ENCODE measurements at places on chromosomes 12 and 14.
A peak's percentile ranks its signal among the peaks of the same experiment; 100 is the strongest.

- no peak overlapping the region for H3K27ac ChIP-seq
- H3K27me3 ChIP-seq, result no peaks in the 10 kb centered on the region
- H3K4me1 ChIP-seq, result no peaks in the 10 kb centered on the region
- H3K36me3 ChIP-seq, result no peaks in the 10 kb centered on the region
- no peak for DNase-seq
Measured at GRCh38 chr12:69309461-69309860, 38.7 kb upstream of the LYZ start.

GRCh38 chr14:33979613-33980276, 28.9 kb upstream of the EGLN3 start:
- no peak for DNase-seq
- H3K27ac ChIP-seq, result no peak overlapping the region
- H3K4me1 ChIP-seq, result no peaks in the 10 kb centered on the region
- H3K4me3 ChIP-seq, result no peak overlapping the region
- no peaks in the 10 kb centered on the region for H3K27me3 ChIP-seq

- DNase-seq, result no peak
- no peak overlapping the region for H3K27ac ChIP-seq
- H3K36me3 ChIP-seq, result no peaks in the 10 kb centered on the region
- no peaks in the 10 kb centered on the region for H3K4me1 ChIP-seq
- no peaks in the 10 kb centered on the region for H3K27me3 ChIP-seq
- no peak overlapping the region for H3K4me3 ChIP-seq
Measured at GRCh38 chr12:47549258-47549657, 156.6 kb downstream of the RPAP3 start.

GRCh38 chr12:111430433-111431353, 25.0 kb downstream of the SH2B3 start:
- no peak overlapping the region for H3K4me3 ChIP-seq
- H3K4me1 ChIP-seq, result peaks cover 74% of the 10 kb centered on the region
- no peaks in the 10 kb centered on the region for H3K27me3 ChIP-seq

GRCh38 chr14:69693801-69694729, 72.9 kb upstream of the SRSF5 start:
- H3K4me1 ChIP-seq, result peaks cover 41% of the 10 kb centered on the region
- H3K36me3 ChIP-seq, result no peaks in the 10 kb centered on the region
- DNase-seq, result peak; percentile 90
- no peak overlapping the region for H3K4me3 ChIP-seq

- H3K27ac ChIP-seq, result peak overlapping the region; percentile 38
- peak overlapping the region; percentile 16 for H3K4me3 ChIP-seq
- H3K36me3 ChIP-seq, result no peaks in the 10 kb centered on the region
- no peaks in the 10 kb centered on the region for H3K27me3 ChIP-seq
- DNase-seq, result no peak
Measured at GRCh38 chr12:7061596-7061995, 1.1 kb downstream of the C1S start.

DNA sequence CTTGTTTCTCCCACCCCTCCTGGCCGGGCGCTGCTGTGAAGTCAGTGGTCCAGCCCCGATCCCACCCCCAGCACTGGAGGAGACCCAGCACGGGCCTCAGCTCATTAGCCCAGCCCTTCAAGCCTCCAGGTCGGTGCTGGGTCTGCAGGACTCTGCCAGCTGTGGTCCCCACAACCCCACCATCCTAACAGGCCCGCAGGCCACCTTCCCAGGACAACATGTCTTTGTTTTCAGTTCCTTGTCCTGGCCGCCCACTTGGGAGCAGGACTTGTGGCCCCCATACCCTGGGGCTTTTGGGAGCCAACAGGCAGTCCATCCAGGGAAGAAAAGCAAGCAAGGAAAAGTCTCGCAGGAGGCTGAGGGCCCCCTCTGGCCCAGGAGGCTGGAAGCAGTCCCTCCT, 60.0 kb downstream of the HRK start:
- H3K4me3 ChIP-seq, result no peak overlapping the region
- no peak for DNase-seq
- H3K36me3 ChIP-seq, result no peaks in the 10 kb centered on the region
- H3K27ac ChIP-seq, result no peak overlapping the region
- no peaks in the 10 kb centered on the region for H3K27me3 ChIP-seq
- H3K4me1 ChIP-seq, result no peaks in the 10 kb centered on the region

GRCh38 chr14:24784981-24785380, 151.0 kb upstream of the GZMB start:
- no peaks in the 10 kb centered on the region for H3K4me1 ChIP-seq
- no peaks in the 10 kb centered on the region for H3K27me3 ChIP-seq
- no peak overlapping the region for H3K27ac ChIP-seq

DNA sequence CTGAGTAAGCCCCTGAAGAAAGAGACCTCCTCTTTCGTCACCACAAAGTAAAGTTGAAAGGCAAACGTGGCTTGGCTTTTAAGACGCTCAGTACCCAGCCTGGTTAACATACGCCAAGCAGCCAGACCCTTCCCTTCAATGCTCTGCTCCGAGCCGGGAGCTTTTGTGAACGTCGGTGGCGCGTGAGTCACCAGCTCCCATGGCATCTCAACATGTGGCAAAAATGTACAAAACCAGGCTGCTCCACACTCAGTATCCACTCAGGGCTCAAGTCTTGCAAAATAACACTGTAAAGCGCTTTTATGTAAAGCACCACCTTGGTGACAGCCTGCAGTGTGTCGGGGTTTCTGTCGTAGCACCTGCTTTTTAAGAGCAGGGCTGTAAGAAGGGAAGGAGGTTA, 89.0 kb downstream of the SETD3 start:
- DNase-seq, result no peak
- no peak overlapping the region for H3K4me3 ChIP-seq
- no peaks in the 10 kb centered on the region for H3K27me3 ChIP-seq
- no peaks in the 10 kb centered on the region for H3K36me3 ChIP-seq
- H3K4me1 ChIP-seq, result no peaks in the 10 kb centered on the region

- DNase-seq, result no peak
- H3K4me3 ChIP-seq, result no peak overlapping the region
- no peaks in the 10 kb centered on the region for H3K27me3 ChIP-seq
Measured at GRCh38 chr12:75922944-75923642, 108.5 kb downstream of the PHLDA1 start.

GRCh38 chr12:47413806-47414205, 292.0 kb downstream of the RPAP3 start:
- H3K36me3 ChIP-seq, result no peaks in the 10 kb centered on the region
- H3K4me3 ChIP-seq, result no peak overlapping the region
- no peaks in the 10 kb centered on the region for H3K27me3 ChIP-seq

GRCh38 chr14:95260537-95261361, 59.0 kb downstream of the CLMN start:
- DNase-seq, result no peak
- no peaks in the 10 kb centered on the region for H3K36me3 ChIP-seq
- H3K4me3 ChIP-seq, result no peak overlapping the region
- no peaks in the 10 kb centered on the region for H3K27me3 ChIP-seq

DNA sequence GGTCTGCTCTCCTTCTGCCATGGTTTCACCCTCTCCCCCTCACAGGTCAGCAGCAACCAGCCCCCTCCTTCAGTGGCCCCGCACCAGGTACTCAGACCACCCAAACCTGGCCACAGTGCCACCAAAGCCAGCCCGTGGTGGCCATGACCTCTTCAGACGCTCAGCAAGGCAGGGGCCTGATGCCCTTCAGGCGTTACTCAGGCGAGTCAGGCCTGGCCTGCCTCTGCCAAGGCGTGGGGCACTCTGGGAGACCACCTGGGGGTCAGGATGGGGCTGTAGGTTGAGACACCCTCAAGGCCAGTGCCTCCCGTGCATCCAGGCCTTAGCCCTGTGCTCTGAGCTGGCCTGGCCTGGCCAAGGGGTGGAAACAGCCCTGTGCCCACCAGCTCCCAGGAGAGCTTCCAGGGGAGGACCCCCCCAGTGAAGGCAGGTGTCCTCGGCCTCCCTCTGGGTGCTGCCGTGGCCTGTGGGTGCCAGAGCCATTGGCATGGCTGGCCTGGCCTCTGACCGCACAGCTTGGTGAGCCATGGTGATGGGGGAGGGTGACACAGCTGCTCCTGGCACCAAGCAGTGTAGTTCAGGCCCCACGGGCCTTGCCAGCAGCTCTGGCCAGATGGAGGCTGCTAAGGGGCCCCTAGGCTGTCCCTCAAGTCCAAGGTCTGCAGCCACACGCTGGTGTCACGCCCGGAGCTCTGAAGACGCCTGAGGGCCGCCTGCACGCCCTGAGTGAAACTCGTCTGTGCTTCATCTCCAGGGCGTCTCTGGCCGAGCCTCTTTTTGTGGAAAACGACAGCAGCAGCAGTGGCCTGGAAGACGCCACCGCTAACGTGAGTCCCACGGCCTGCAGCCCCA, 15.1 kb downstream of the XRCC3 start:
- no peak overlapping the region for H3K27ac ChIP-seq
- DNase-seq, result no peak
- H3K36me3 ChIP-seq, result no peaks in the 10 kb centered on the region
- no peak overlapping the region for H3K4me3 ChIP-seq

- H3K27ac ChIP-seq, result no peak overlapping the region
- H3K4me3 ChIP-seq, result no peak overlapping the region
- no peak for DNase-seq
- H3K36me3 ChIP-seq, result no peaks in the 10 kb centered on the region
- H3K27me3 ChIP-seq, result no peaks in the 10 kb centered on the region
- H3K4me1 ChIP-seq, result no peaks in the 10 kb centered on the region
Measured at GRCh38 chr14:90562652-90563051, 165.8 kb downstream of the CALM1 start.

GRCh38 chr14:99224948-99225347, 47.0 kb downstream of the BCL11B start:
- H3K27me3 ChIP-seq, result no peaks in the 10 kb centered on the region
- no peaks in the 10 kb centered on the region for H3K4me1 ChIP-seq
- DNase-seq, result no peak
- H3K27ac ChIP-seq, result no peak overlapping the region
- H3K36me3 ChIP-seq, result no peaks in the 10 kb centered on the region

GRCh38 chr14:83575301-83575700, 1954.6 kb upstream of the FLRT2 start:
- H3K27ac ChIP-seq, result no peak overlapping the region
- no peak overlapping the region for H3K4me3 ChIP-seq
- DNase-seq, result no peak

DNA sequence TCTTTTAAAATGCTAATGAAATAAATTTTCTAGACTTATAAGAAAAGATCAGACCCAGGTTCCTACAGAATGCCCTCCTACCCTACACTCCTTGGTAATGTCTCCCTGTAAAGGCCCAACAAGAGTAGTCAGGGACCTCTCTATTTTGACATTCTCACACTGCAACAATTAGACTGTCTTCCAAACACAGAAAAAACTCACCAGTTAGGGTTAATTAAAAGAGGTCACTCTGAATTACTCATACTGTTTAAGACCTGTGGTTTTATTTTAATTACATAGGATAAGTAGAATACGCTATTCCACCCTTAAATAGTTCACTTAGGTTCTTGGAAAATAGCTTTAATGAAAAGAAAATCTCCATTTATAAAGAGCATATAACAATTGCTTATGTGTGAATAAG, 142.4 kb downstream of the ITPR2 start:
- DNase-seq, result no peak
- no peak overlapping the region for H3K27ac ChIP-seq
- no peaks in the 10 kb centered on the region for H3K4me1 ChIP-seq
- no peaks in the 10 kb centered on the region for H3K36me3 ChIP-seq
- H3K27me3 ChIP-seq, result no peaks in the 10 kb centered on the region

GRCh38 chr12:116015525-116015924, 262.0 kb downstream of the MED13L start:
- H3K4me1 ChIP-seq, result no peaks in the 10 kb centered on the region
- DNase-seq, result no peak
- H3K36me3 ChIP-seq, result peaks cover 4% of the 10 kb centered on the region

- no peak overlapping the region for H3K4me3 ChIP-seq
- peak overlapping the region; percentile 33 for H3K27ac ChIP-seq
- peaks cover 81% of the 10 kb centered on the region for H3K4me1 ChIP-seq
- no peak for DNase-seq
- H3K27me3 ChIP-seq, result no peaks in the 10 kb centered on the region
Measured at GRCh38 chr12:57839996-57840395, 6.5 kb downstream of the CTDSP2 start.

DNA sequence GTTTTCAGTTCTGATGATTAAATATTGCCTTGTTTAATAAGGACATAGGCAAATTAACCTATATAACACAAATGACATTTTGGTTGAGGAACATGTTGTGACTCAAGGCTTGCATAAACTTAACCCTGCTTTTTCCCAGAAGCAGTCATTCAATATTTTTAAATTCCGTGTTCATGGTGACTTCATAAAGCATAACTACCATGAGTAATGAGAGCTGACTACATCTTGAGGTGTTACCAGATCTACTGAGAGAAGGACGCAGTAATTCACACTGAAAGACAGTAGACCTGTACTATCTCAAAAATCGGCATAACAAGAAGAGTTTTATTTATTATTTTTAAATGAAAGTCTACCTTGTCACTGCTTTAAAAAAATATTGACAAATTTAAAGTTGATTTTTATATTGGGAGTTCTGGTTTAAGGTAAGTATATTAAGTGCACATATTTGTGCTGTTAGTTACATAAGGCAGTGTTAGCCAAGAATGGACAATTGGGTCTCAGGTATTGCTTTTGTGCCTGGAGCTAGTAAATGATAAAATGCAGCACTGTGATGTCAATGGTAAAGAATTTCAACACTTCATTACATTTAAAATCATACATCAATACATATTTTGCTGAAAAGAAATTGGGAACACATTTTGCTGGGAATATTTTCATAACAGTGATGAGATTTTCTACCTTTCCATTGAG, 1198.5 kb downstream of the FSCB start:
- H3K36me3 ChIP-seq, result no peaks in the 10 kb centered on the region
- H3K27me3 ChIP-seq, result no peaks in the 10 kb centered on the region
- no peak for DNase-seq
- H3K4me1 ChIP-seq, result no peaks in the 10 kb centered on the region
- H3K27ac ChIP-seq, result no peak overlapping the region

- no peak overlapping the region for H3K4me3 ChIP-seq
- no peak for DNase-seq
- H3K4me1 ChIP-seq, result no peaks in the 10 kb centered on the region
- H3K27me3 ChIP-seq, result no peaks in the 10 kb centered on the region
Measured at GRCh38 chr12:11633968-11634367, 15.5 kb upstream of the ETV6 start.

DNA sequence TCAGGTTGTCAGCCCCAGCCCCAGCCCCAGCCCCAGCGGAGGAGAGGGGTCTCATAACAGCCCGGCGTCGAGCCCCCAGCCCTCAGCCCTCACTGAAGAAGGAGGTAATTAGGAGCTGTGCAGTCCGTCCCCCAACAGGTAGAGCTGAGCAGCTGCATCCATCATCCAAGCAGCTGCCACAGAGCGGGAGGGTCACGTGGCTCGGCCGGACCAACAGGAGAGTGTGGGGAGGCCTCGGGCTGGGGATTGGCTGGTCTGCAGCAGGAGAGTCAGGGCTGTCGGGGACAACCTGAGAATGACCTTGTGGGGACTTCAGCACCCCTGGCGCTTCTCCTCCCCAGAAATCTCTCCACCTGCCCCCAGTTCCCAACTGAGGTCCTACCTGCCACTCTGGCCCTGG, 29.6 kb downstream of the SMUG1 start:
- DNase-seq, result peak; percentile 27
- no peak overlapping the region for H3K4me3 ChIP-seq
- H3K27ac ChIP-seq, result no peak overlapping the region
- no peaks in the 10 kb centered on the region for H3K27me3 ChIP-seq
- H3K36me3 ChIP-seq, result no peaks in the 10 kb centered on the region

GRCh38 chr14:24086193-24086955, 7.7 kb upstream of the PCK2 start:
- no peaks in the 10 kb centered on the region for H3K27me3 ChIP-seq
- H3K36me3 ChIP-seq, result no peaks in the 10 kb centered on the region
- no peak overlapping the region for H3K27ac ChIP-seq
- H3K4me1 ChIP-seq, result no peaks in the 10 kb centered on the region
- no peak for DNase-seq
